ENCODE measurements at places on chromosomes 1 and 21.

DNA sequence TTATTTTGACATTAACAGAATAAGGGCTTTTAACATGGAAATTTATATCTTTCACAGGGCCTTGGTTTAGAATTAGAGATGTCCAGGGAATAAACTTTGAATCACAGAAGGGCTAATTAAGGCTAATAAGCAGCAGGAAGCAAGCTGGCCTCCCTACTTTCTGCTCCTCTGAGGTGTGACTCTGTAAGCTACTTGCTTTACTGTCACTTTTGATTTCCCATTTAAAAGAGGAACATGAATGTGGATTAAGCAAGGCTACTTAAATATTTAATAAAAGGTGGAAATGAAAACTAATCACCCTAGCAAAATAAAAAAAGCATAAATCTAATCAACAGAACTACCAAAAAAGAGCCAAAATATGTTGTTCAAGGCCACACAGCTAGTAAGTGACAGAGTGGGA is 28.9 kb upstream of the CD5L start:
- no peak for DNase-seq

DNA sequence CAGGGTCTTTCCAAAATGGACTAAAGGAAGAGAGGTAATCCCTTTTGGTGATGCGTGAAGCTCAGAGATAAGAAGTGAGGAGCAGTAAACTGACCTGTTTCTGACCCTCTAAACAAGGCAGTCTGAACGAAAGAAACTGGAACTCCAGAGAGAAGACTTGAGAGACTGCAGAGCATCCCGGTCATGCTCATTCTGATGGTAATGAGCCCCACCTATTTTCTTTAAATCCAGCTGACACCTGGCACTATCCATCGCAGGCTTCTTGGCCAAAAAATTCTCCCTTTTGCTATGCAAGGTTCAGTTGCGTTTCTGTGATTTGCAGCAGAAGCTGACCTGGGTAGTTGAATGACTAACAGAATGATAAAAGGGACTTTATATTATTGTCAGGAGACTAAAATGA is 105.9 kb upstream of the KCNK2 start:
- DNase-seq = no peak

DNA sequence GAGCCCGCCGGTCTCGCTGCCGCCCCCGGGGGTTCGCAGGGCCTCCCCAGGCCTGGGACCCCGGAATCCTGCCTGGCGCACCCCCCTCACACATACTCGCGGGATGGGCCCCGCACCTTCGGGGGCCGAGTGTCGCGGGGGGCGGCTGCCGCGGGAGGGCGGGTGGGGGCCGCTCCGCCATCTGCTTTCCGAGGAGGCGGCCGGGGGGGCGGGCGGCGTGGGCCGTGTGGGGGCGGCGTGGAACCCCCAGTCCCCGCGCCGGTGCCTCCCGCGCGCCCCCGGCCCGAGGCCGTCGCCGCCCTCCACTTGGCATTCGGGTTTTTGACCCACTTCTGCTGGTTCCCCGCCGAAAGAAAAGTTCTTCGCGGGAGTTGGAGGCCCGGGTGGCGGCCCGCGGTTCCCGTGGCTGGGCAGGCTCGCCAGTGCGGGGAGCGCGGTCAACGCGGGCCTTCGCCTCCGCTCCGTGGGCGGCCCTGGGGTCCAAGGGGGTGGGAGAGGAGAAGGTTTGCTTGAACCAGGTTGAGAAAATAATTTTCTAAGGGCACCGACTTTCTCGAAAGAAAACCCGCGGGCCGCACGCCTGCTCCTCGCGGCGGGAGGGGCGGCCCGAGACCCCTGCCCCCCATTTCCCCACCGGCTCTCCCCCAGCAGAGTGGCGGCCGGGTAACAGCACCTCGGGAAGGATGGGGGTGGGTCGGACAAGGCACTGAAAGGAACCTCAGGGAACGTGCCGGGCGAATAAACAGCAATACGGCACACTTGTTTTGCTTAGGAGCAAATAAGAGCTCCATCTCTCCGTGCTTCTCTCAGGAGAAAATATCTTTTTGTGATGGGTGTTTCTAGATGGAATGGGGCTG is 1.6 kb downstream of the PHF13 start:
- no peak for DNase-seq

- no peak for DNase-seq
Measured at GRCh38 chr1:57142169-57142568, 176.4 kb upstream of the C8B start.

GRCh38 chr1:65147424-65148177 is 402 bp upstream of the AK4 start:
- DNase-seq = peak; percentile 63

GRCh38 chr21:40099809-40100208 is 232.6 kb downstream of the PCP4 start:
- no peak for DNase-seq

- no peak for DNase-seq
Measured at GRCh38 chr1:50275566-50275965, 147.7 kb downstream of the DMRTA2 start.

DNA sequence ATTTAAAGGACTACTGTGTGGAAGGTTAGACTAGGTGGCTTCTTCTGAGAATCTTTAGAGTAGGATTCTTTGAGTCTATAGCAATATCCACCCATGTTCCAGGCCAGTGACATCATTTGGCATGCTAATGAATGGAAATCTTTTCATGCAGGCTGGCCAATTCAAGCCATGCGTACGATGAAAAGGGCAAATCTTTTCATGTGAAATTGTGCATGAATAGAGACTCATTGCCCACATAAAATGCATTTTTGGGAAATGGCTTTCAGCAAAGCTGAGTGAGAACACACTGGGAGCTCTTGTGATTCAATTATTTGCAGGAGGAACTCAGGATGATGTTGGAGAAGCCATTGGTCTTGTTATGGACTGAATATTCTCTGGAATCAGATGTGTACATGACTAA is 324.9 kb upstream of the DAB1 start:
- DNase-seq = no peak

DNA sequence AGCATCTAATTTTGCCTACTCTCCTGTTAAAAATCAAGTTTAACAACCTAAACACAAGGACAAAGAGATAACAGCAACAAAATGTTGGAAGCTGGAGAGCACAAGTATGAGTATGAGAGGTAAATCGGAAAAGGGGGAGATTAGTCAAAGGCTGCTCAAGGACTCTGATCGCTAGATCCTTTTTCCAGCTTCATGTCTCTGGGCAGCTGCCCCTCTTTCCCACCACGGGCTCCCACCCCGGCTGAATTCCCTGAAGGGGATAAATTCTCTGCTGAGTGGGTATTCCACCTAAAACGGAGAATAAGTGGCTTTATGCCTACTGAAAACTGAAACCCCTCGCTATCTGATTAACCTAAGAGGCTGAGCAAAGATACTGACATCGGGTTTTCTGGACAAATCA is 696 bp upstream of the CTBS start:
- DNase-seq = no peak

DNA sequence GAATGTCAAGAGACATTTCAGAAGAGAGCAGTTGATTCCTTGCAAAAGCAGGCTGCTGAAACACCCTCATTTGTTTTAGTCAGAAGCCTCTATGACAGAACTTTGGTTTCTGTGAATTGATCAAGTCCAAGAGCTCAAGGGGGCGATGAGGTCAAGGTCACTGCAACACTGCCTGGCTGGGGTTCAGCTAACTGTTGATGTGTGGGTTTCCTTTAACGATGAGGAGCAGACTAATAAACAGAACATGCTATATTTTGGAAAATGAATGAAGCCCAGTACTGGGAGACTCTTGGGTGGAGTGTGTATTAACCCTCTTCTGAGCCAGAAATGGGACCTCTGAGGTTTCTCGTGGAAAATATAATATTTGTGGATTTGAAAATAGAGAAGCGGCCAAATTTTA is 109.3 kb downstream of the ZC3H11B start:
- no peak for DNase-seq

- peak; percentile 60 for DNase-seq
Measured at GRCh38 chr1:21936366-21937031, 611 bp downstream of the HSPG2 start.

GRCh38 chr1:160130939-160131338 is 15.4 kb downstream of the ATP1A2 start:
- no peak for DNase-seq

All from HT-29 (cell line).